Stimulated activated CD4-positive, alpha-beta T cell treated with anti-CD3 and anti-CD28 coated beads, Interleukin-15, amount 100 ng/mL, for 48 hours (primary cell): ENCODE measurements at places on chromosomes 6 and 20.

- DNase-seq, result no peak
These were observed 19.9 kb downstream of the ATXN1 start for GRCh38 chr6:16741112-16742016.

- DNase-seq, result no peak
These were observed 511.9 kb downstream of the KIF16B start for GRCh38 chr20:16061351-16061750.

- no peak for DNase-seq
These were observed 1.2 kb downstream of the SNX21 start for GRCh38 chr20:45834797-45835161.

DNA sequence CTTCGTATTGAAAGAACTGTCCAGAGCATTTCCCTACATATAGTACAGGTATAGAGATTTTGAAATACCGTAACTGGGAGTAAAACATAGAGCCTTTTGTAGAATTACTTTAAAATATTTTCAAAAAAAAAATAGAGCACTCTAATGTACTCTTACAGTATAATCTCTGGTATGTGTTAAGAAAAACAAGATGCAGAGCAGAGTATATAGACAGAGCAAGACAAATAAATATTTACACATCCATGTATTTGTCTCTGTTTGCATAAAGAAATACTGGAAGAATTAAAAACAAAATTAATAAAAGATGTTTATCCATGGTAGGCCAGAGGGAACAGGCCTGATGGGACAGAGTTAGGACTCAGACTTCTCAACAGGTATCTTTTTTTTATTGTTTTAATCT, 28.0 kb upstream of the SUMO4 start:
- DNase-seq, result no peak

DNA sequence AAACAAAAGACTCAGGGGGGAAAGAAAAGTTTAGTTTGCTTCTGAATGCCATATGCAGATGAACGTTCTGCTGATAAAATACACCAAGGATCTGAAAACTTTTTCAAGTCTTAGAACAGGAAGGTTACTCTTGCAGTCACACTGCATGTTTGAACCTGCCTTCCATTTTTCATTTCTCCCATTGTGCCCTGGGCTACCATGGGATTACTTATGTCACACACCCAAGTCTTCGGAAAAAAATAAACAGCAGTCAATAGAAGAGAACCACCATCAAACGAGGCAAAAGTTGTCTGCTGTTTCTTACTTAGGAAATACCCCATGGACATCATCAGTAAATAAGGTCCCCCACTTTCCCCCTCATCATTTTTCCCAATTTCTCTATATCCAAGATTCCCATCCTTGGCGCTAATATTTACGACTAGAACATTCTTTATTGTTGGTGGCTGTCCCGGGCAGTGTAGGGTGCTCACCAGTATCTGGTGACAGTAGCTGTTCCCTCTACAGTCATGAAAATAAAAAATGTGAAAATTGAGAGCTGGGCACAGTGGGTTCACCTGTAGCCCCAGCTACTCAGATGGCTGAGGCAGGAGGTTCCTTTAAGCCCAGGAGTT, 202.5 kb downstream of the BCAS1 start:
- DNase-seq, result no peak
